ENCODE measurements at places on chromosomes 13 and 19.

- no peak for DNase-seq
These were observed 26.5 kb downstream of the CEP89 start for GRCh38 chr19:32945260-32945659.

GRCh38 chr13:88104576-88104975 is 433.4 kb downstream of the SLITRK5 start:
- DNase-seq: no peak

- peak; percentile 63 for DNase-seq
These were observed 918.6 kb downstream of the UQCRFS1 start for GRCh38 chr19:28294395-28294794.

- DNase-seq: no peak
These were observed 20.5 kb upstream of the IGFL1 start for GRCh38 chr19:46209051-46209450.

GRCh38 chr19:55535173-55535964 is 1.6 kb downstream of the SBK2 start:
- DNase-seq: no peak

DNA sequence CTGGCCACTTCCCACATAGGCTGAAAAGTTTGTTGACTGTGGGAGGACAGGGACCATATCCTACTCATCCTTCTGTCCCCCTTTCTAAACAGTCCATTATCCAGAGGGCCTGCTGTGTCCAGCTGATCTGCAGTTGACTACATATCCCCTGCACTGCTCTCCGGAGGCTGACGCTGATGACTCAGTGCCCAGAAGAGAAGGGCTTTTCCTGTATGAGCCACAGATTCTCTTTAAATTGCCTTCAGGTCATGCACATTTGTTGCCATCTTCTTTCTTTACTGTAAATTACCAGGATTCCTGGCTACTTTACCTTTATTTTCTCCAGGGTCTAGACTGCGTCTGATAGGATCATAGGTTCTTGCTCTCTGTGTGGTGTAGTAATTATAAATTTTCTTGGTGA is 125.2 kb downstream of the LACC1 start:
- peak; percentile 69 for DNase-seq

DNA sequence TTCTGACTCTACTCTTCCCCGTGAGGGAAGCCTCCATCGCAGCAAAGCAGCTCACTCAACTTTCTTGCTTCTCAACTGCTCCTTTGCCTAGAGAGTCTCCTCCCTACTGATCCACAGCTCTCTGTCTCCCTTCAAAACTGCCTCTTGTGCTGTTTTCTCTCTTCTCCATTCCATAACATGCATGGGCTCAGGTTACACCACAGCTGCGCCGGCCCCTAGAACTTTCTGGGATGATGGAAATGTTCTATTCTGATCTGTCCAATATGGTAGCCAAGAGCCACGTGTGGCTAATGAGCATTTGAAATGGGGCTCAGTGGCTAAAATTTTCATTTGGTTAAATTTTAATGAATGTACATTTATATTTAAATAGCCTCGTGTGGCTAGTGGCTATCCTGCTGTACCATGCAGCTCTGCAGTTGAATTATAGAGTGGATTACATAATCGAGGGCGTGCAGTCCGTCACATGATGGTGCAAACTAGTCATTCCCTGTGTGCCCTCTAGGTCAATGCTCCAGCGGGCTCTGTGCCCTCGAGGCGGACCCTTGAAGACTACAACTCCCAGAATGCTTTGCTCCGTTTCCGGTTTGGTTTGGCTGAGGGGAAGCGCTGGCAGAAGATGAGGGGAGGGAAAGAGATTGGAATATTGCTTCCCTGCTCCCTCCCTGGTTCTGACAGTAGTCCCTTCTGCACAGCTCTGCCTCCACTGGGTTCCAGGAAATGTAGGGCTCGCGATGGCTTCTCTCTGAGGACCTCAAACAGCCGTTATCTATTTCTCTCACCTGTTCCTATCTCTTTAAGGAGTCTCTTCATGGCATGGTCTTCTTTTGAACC is 109.8 kb downstream of the CACNA1A start:
- peak; percentile 50 for DNase-seq

GRCh38 chr19:30682999-30683536 is 310.9 kb downstream of the ZNF536 start:
- DNase-seq: peak; percentile 89
